ENCODE measurements at places on chromosomes 7 and 10.

- DNase-seq, result no peak
Measured at GRCh38 chr10:86176850-86177536, 189.6 kb downstream of the GRID1 start.

DNA sequence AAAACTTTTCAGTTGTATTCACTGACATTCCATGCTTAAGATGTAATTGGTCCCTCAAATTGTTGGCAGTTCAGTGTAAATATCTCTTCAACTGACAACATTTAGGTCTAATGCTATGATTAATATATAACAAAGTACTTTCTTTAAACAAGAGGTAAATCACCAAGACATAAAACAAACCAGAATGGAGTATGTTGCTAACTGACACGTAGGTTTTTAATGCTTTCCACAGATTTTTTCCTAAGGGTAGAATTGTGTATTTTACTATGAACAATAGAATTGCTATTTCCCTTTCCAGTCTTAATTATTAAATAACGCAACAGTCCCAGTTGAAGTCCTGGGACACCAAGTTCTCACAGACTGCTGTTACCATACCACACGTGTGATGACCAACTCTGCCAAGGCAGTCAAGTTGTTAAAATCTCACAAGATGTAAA lies 4.1 kb downstream of the JCAD start:
- DNase-seq, result no peak

DNA sequence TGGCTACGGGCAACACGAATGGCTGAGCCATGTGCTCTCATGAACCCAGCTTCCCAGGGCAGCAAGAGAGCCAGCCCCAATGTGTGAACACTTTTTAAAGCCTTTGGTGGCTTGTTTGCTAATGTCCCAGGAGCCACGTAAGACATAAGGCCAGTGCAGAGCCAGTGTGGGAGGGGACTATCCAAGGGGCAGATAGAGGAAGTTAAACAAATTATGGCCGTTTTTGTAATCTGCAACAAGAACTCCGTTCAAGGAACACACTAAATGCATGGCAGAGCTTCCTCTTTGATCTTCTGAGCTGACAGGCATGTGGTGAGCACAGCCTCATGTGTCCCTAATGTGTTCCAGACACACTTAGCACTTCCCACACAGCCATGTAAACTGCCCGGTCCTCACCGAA lies 133.3 kb downstream of the TEX36 start:
- DNase-seq, result no peak

DNA sequence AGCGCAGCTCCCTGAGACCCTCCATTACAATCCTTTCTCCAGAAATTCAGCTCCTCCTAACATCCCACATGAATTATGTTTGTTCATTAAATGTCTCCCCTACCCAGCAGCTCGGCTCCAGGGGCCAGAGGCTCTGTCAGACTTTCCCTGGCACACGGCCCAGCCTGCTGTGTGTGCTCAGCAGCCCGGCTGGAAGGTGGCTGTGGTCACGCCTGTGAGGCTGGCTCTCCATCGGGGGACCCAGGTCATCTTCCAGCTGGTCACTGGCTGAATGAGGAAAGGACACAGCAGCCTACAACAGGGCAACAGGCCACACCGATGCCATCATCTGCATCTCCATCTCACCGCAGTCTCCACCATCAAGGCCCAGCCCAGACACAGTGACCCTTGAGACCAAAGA lies 219.8 kb downstream of the MAD1L1 start:
- DNase-seq, result no peak

GRCh38 chr7:75991531-75992082 lies 2.8 kb downstream of the TMEM120A start:
- DNase-seq, result no peak

DNA sequence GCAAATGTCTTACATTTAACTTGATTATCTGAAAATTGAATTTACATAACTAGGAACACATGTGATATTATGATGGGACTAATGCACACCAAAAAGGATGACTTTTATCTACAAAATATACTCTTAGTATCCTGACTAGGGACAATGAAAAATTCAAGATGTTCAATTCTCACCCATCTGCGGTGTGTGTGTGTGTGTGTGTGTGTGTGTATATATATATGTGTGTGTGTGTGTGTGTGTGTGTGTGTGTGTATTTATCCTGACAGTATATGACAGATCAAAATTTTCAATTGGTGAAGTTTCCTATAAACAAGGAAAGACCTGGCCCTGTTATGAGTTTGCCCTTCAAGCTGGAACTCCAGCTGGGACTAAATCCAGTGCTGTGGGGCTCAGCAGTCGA lies 40.3 kb upstream of the MET start:
- DNase-seq, result no peak

DNA sequence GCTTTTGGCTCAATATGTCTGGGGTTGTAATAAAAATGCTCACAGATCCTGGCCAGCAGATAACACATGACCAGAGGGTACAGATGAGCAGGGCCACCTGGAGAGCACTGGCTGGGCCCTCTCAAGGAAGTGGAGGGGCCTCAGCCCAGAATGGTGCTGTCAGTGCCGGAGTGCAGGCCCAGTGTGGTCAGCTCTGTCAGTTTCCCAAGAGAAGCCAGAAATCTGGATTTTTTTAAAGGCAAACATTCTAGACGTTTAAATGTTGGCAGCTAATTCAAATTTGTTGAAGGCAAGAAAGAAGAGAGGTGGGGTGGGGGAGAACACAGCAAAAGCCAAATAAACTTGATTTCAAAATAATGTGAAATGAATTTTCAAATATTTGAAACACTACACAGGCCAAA lies 2.0 kb downstream of the C10orf105 start:
- no peak for DNase-seq

DNA sequence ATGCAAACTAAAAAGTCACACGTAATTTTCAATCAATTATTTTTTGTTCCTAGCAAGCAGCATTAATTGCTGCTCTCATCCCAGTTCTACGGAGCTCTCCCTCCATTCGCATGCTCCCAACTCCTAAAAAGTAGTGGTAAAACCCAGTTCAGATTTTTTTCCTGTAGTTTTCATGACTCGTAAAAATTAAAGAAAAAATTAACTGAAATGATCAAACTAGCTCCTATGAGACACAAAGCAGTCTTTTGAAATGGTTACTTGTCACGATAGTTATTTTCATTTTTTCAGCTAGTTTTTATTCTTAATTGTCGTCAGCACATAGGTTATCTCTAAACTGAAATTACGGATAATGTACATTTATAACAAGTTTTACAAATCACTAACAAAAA lies 1.8 kb downstream of the HNRNPA2B1 start:
- no peak for DNase-seq

DNA sequence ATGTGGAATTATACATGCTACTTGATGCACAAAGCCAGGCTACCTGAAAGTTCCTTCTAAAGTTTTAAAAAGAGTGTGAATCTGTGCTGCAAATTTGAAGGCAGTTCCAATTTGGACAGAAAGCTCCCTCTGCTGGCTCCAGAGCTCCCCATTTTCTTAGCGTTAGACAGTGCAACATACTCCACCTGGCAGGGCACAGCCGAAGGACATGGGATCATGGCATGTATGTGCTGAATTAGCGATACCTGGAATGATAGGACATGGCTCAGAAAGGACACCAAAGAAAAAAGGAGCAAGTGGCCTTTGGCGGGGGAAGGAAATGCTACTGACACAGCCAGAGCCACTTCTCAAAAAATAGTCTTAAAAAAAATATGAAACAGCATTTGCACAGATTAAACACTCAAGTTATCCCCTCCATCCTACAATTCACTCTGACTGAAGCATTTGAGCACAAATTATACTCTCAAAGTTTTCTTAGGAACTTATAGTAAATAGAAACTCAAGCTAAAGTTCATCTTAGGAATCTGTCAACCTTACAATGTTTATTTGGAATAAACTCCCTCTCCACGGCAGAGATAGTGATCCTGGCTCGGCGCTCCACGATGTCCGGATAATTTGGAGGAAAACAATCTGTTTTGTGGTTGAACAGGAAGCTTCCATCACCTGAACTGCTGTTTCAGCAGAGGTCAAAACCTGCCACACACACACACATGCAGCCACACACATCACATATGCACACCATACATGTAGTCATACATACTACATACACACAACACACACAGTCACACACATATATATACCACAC lies 80.0 kb downstream of the C7orf25 start:
- DNase-seq, result no peak

DNA sequence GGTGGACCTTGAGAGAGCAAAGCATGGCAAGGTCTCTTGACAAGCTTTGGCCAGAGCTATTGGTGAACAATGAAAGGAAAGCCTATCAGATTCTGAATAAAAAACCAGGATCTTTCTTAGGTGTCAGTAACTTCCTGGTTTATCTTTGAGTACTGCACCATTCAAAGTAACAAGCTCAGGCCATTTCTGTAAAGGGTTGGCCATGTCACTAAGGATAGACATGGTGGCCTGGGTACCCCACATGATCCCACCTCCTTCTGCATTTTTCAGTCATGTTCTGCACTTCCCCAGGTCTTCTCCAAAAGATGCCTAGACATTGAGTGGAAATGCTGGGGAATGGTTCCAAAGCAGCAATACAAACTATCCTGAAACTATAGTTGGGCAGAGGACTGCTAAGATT lies 242.0 kb downstream of the ARHGAP12 start:
- no peak for DNase-seq

DNA sequence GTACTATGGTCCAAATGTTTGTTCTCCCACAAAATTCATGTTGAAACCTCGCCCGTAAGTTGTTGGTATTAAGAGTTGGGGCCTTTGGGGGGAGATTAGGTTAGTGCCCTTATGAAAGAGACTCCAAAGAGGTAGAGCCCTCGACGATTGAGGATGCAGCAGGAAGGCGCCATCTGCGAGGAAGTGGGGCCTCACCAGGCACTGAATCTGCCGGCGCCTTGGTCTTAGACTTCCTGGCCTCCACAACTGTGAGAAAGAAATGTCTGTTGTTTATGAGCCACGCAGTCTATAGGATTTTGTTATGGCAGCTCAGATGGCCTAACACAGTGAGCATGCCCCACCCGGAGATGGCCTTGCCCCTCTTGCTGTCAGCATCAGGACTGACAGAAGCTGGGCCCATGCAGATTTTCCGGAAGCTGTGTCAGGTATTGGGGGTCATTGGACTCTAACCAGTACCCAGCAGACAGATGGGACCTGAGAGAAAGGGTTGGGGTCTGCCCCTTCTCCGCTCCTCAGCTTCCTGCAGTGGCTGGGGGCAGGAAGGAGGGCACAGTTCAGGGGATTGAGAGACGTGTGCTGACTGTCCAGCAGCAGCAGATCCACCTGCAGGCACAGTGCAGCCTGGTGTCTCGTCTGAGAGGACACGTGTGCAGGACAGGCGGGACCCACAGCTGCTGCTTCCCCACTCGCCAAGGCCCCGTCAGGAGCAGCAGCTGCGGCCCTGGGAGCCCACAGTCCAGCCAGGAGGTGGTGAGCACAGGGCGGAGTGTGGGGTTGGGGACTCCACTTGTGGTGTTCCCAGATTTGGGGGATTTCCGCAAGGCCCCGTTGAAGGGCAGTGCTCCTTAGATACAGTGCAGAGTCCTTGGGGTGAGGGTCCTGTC lies 47.8 kb downstream of the MGMT start:
- DNase-seq, result no peak

DNA sequence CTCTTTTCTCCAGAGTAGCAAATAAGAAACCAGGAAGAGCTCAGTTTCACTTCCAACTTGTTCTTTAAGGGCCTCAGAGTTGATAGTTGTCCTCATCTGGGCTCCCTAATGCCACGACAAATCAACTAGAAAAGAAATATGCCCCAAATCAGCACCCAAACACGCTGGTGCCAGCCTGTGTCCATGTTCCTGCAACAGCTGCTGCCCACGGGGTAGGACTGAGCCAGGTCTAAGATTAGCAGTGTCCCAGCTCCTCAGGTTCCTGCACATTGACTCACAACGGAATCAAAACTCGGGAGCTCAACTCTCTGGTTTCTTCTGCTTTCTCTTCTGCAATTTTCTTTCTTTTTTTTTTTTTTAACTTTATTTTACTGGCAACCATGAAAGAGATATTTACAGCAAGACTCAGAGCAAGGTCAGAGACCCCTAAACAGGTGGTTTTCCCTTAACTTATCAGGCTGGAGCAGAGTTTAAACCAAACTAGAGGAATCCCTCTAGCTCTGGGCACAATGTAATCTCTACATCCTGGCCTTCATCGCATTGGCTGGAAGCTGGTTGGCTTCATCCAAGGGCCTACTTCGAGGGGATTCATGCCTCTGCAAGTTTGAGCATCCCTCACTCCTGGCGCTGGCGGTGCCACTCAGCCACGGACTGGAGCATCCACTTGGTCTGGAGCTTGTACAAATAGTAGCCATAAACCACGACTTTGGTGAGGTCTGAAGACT lies 126.1 kb downstream of the PFKFB3 start:
- no peak for DNase-seq

GRCh38 chr10:13420532-13421307 lies 72.6 kb upstream of the SEPHS1 start:
- no peak for DNase-seq

GRCh38 chr10:123550675-123551096 lies 115.5 kb upstream of the GPR26 start:
- no peak for DNase-seq

Measured in activated CD8-positive, alpha-beta memory T cell treated with anti-CD3 and anti-CD28 coated beads for 1 hour (primary cell).